ENCODE measurements at places on chromosomes 2 and 18.

GRCh38 chr2:119288576-119288975 is 64.9 kb downstream of the STEAP3 start:
- no peak for DNase-seq

DNA sequence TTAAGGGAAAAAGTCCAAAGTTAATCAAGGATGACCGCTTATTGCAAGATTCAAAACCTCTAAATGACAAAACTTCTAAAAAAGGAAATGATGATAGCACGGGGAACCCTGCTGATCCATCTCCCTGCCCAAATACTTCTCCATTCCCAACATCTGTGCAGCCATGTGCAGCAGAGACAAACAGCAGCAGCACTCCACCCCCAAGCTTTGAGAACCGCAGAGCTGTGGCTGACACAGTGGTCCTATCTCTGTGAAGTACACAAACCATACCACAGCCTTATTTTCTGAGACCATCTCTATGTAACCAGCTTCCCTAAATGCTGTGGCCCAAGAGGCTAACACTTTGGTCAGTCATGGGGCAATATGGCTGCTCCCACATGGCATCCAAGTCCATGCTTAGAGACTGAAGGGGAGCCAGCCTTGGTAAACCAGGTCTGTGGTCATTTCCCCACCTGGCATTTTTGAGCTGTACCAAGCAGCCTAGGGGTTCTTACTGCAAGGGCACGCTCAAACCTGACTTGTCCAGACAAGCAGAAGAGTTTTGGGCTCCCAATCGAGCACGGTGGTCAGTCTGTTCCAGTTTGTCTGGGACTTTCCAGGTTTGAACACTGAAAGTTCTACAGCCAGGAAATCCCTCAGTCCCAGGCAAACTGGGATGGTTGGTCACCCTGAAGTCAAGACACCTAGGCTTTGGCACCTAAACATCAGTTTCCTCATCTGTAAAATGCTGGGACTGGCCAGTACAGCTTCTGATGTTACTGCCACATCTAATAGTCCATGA is 17.1 kb upstream of the NFE2L2 start:
- DNase-seq: no peak

DNA sequence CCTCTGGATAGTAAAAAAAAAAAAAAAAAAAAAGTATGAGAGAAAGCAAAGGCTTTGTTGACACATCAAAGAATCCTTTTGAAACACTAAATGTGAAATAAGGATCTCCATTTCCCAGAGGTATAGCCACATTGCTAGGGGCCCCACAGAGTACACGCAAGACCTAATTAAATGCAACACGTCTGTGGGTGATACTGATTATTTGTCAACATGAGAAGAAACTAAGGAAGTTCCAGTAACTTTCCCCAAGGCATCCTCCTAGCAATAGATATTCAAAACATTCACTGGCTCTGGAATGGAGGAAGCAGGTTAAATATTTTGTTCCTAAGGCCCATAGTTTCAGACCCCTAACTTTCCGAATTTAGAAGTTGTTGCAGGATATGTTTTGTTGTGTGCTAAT is 24.6 kb upstream of the EPB41L3 start:
- no peak for DNase-seq

DNA sequence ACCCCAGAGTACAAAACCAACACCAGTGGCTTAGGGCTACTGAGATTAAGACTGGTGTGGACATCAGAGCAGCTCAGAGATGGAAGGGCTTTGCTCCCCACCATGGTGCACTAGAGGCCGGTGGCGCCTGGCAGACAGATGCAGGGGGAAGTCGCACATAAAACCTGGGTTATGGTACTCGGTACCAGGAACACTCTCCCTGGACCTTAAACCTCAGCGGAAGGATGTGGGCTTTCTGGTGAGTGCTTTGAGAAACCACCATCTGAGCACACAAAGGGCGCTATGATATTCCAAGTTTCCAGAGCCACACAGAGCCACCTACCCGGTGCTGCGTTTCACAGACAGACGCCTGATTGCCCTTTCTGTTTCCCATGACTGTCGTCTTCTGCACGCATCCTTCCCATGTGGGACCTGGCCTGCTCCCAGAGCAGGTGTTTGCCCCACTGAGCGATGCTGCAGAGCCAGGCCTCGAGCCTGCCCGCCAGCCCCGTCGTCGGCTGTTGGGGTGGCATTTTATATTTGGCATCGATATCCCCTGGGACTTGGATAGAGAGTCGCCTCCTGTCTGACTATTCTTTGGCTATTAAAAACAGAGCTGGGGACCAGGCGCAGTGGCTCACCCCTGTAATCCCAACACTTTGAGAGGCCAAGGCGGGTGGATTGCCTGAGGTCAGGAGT is 89.5 kb upstream of the ODC1 start:
- no peak for DNase-seq

DNA sequence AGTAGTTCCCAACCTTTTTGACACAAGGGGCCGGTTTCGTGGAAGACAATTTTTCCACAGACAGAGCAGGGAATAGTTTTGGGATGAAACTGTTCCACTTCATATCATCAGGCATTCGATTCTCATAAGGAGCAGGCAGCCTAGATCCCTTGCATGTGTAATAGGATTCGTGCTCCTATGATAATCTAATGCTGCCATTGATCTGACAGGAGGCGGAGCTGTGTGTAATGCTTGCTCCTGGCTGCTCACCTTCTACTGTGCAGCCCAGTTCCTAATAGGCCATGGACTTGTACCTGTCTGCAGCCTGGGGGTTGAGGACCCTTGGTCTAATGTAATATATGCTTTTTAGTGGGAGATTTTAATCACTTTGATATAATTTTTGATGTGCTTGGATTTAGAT is 188.7 kb upstream of the KLHL14 start:
- no peak for DNase-seq

DNA sequence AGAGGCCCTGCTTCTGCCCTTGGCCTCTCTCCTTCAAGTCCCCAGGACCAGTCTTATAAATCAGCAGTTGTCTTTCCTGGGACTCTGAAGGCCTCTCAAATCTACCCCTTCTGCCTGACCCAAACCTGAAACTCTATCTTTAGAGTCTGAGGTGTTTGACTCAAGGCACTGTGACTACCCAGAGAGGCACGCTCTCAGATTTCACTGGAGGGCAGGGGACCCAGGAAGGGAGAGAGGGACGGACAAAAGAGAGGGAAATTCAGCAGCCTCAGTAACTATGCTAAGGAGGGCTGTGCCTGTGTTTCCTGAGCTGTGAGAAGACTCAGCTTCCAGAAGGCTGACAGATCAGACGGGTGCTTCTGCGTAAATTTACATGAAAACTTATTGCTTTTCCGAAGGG is 217.8 kb downstream of the HAUS1 start:
- no peak for DNase-seq

DNA sequence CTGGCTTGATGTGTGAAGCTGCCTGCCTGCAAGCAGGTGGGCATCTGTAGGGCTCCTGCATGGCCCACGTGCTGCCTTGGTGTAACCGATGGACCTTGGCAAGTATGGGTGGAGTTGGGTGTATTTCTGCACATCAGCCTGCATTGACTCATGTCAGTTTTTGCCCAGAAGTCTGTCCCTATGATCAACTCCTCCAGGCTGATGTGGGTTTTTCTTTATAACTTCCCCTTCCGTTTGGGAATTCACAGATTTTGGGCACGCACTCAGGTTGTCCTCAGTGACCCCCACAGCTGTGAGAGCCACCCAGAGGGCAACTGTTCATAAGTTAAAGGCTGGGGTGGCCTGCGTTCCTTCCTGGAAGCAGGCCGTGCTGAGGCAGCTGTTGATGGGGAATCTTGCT is 123.3 kb downstream of the NCK2 start:
- DNase-seq: no peak

- no peak for DNase-seq
Observed at GRCh38 chr2:74379851-74380789, at the start of gene DCTN1. DCTN1 (minus strand) TSS chr2:74380311; CDS start chr2:74380037, 274 bp downstream.

- no peak for DNase-seq
Observed at GRCh38 chr2:57443973-57444521, 602.6 kb upstream of the VRK2 start.

GRCh38 chr2:31476511-31477180 is 62.1 kb upstream of the XDH start:
- no peak for DNase-seq

GRCh38 chr18:44325903-44326635 is 354.6 kb upstream of the SETBP1 start:
- no peak for DNase-seq

DNA sequence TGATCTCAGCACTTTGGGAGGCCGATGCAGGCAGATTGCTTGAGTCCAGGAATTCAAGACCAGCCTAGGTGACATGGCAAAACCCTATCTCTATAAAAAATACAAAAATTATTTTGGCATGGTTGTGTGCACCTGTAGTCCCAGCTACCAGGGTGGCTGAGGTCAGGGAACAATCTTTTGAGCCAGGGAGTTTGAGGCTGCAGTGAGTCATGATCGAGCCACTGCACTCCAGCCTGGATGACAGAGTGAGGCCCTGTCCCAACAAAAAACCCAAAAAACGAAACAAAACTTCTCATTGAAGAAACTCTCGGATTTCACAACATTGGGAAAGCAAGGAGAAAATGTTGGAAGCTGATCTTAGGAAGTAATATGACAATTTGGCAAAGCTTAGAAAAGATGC is 317.3 kb upstream of the MGAT5 start:
- DNase-seq: no peak

DNA sequence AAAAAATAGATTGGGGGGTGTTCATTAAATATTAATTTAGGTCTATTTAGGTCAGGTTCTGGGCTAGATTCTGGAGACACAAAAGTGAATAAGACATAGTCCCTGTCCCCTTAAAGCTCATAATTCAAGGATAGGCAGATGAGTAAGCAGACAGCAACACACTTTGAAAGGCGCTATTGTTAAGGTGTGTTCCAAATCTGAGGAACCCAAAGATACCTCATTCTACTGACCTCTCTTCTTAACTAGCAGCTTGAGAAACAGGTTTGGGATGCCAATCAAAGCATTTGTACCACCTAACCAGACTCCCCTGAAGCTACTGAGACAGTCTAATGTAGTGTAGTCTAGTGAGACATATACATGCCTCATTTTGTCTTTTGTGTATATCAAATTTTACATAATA is 34.8 kb downstream of the SEMA4F start:
- DNase-seq: no peak

GRCh38 chr2:105600037-105600442 is 144.7 kb upstream of the NCK2 start:
- DNase-seq: no peak

- DNase-seq: no peak
Observed at GRCh38 chr2:143575340-143575739, 446.1 kb downstream of the ARHGAP15 start.

- DNase-seq: peak; percentile 18
Observed at GRCh38 chr2:173355132-173355865, 627 bp downstream of the CDCA7 start.

DNA sequence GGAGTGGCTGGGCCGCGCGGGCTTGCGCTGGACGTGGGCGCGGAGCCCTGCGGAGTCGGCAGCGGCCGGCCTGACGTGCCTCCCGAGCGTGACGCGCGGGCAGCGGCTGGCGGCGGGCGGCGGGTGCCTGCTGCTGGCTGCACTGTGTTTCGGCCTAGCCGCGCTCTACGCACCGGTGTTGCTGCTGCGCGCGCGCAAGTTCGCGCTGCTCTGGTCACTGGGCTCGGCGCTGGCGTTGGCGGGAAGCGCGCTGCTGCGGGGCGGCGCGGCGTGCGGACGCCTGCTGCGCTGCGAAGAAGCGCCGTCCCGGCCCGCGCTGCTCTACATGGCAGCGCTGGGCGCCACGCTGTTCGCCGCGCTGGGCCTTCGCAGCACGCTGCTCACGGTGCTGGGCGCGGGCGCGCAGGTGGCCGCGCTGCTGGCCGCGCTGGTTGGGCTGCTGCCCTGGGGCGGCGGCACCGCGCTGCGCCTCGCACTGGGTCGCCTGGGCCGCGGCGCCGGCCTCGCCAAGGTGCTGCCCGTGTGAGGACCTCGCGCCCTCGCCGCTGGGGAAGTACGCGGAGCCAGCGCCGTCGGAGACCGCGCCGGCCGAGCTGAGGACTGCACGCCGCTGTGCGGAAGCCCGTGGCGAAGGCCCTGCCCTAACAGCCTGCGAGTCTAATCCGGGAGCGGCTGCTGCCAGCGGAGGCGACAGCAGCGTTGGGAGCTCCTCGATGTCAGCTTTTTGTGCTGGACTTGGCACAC is 526 bp downstream of the SFT2D3 start:
- peak; percentile 72 for DNase-seq
